ENCODE measurements at places on chromosomes 11 and 22. TPM values are rescaled to one million over a fixed set of nuclear protein-coding genes. Genes with fewer than 3 reads are reported as not detected.

Gene OR51B4
- total RNA-seq, result not detected

Gene IFITM1
- 394 TPM for total RNA-seq

Gene NRXN2
- 11.5 TPM for total RNA-seq

Gene C11orf52
- total RNA-seq, result 2.2 TPM

Gene BTBD18
- not detected for total RNA-seq

Data from H1 (cell line).